ENCODE measurements at places on chromosomes 3 and 15.

- DNase-seq: no peak
These were observed 13.1 kb downstream of the TNK2 start for GRCh38 chr3:195895078-195895860.

DNA sequence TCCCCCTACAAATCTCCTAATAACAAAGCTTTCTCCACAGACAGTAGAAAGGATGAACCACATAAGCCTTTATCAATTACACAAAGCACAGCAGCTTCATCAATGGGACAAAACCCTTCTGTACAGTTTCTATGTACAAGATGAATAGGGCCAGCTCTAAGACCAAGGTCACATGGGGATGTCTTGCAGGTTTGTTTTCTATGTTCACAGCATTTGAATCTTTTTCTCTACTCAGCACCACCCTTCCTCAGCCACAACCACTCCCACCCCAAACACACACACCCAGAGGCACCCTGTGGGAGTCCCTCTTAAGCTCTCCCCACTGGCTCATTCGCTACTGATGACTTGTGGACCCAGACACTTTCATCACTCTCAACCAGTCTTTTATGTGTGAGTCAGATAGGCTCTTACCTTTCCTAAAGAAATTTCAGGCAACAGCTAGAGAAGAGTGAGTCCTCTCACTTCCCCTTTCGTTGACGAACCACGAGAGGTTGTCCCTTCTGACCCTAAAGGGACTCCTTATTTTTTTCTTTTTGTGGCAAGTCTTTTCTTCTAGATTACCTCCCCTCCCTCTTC lies 57.9 kb downstream of the ARHGAP31 start:
- DNase-seq: no peak

DNA sequence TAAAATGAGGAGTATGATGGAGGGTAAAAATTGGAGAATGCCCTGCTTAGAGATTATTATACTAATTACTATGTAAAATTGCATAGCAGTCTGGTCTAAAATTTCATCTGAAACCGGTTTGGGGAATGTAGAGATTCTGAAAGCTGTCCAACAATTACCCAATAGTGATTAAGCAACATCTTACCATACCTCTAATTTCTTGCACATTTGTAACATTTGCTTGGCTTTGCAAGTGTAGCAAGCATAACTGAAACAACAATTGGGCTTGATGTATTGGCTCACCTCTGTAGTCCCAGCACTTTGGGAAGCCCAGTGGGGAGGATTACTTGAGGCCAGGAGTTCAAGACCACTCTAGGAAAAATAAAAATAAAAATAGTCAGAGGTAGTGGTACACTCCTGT lies 17.4 kb downstream of the AADACL2 start:
- peak; percentile 83 for DNase-seq

- DNase-seq: no peak
These were observed 58.5 kb upstream of the UTS2B start for GRCh38 chr3:191388823-191389222.

DNA sequence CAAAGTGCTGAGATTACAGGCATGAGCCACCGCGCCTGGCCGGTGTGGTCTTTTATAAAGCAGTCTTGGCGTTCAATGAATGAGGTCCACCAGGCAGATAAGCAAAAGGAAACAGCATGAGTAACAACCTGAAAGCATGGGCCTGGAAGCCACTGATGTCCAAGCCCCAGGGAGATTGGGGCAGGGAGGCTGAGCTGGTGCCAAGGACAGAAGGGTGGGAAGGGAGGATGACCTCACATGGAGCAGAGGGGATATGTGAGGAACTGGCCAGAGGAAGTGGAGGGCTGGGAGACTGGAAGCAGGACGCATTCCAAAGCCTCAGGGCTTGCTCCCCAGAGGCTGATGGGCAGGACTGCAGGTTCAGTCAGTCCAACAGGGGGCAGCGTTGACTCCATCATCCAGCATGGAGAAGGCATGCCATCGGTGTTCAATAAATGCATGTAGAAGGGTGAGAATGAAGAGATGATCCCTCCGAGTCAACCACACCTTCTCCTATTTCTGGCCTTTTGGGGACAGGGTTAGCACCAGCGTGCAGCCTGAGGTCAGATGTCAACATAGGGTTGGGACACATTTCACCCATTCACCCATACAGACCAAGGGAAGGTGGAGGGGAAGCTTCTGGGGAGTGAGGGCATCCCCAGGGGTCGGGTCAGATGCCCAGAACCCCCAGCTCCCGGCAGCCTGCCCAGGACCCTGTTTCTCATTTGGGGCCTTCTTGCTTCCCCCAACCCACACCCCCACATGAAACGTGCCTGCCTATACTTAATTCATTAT lies 14.8 kb downstream of the MYL3 start:
- no peak for DNase-seq

DNA sequence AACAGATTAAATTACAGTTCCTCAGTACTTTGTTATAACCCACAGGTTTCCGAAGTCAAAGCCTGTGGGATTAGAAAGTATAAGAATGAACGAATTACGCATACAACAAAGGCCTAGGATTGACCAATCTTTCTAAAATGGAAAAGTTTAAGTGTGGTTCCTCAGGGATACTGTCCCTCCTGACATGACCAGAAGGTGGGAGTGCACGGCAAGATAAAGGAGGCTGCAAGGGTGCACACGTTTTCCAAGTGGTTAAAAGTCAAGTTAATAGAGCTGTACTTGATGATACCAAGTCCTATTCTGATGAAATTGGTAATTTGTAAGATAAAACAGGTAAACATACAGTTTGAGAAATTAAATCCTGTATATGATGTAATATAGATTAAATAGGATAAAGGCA lies 96.2 kb downstream of the ALDH1A2 start:
- no peak for DNase-seq

- DNase-seq: no peak
These were observed 156.8 kb upstream of the ICE2 start for GRCh38 chr15:60635507-60636352.

GRCh38 chr3:123194552-123194951 lies 7.2 kb upstream of the SEC22A start:
- DNase-seq: no peak

DNA sequence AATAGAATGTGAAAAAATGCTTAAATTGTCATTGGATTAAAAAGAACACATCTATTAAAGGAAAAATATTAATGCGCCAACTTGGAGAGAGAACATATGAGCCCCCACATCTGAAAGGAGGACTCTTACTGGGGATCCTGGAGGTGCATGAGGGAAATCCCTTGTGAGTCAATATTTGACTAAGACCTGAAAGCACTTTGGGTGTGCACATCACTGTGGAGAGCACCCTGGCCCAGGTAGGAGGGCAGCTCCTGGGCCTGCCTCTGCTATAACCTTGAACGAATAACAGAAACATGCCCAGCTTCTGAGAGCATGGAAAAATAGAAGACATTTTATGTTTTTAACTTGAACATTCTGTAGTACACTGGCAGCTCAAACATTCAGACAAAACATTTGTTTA lies 199.8 kb downstream of the GAP43 start:
- DNase-seq: no peak

DNA sequence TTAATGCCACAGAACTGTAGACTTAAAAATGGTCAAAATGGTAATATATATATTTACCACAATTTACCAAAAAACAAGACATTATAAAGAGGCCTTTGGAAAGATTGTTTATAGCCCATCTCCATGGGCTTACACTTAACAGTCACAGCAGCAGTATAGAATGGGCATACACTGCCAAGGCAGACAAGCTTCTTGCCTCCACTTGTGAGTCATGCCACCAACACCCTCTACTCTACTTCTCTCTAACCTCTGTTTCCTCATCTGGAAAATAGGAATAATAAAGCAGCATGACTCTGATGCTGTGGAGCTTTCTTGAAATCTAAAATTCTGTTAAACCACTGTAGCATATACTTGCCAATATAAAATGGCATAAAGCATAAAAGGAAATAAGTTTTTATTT lies 14.4 kb upstream of the GPR156 start:
- no peak for DNase-seq

- DNase-seq: no peak
These were observed 132.7 kb downstream of the CD47 start for GRCh38 chr3:107958146-107958545.

GRCh38 chr3:59862686-59863085 lies 812.9 kb upstream of the CFAP20DC start:
- no peak for DNase-seq
